ENCODE measurements at places on chromosomes 11 and 22.

- DNase-seq, result no peak
Observed at GRCh38 chr11:20417771-20418170, 30.3 kb downstream of the PRMT3 start.

DNA sequence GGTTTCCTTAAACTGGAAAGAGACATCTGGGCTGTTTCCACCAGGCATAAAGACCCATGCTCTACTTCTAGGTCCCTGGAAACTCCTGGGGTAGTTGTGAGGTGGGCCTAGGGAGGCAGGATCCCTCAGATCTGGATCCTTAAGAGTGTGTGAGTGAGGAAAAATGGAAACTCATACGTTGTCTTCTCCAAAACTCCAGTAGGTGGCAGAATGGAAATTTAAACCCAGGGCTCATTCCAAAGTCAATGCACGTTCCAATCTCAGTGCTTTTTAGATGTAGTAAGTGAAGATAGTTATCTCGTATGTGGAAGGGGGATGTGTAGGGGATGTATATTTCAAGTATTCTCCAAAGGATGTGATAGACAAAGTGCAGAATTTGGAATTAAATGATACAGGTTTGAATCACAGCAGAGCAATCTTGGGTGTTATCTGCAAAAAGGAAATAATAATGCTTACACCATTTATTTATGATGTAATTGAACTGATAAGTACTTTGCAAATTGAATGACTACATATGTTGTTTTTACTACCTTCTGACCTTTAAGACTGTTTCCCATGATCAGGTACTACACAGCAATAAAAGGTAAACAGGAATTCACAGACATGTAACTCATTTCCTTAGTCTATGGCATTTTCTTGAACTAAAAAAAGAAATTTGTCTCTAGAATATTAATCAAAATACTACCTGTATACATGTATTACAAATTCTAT lies 13.1 kb upstream of the MMP1 start:
- DNase-seq, result no peak

- peak; percentile 16 for DNase-seq
Observed at GRCh38 chr22:37260901-37261336, 16.9 kb upstream of the RAC2 start.

- DNase-seq, result no peak
Observed at GRCh38 chr22:29328566-29329500, 13.3 kb upstream of the RASL10A start.

- DNase-seq, result no peak
Observed at GRCh38 chr11:129947474-129947873, 52.1 kb upstream of the NFRKB start.

- no peak for DNase-seq
Observed at GRCh38 chr11:78140392-78141077, 1.1 kb upstream of the ALG8 start.

- peak; percentile 24 for DNase-seq
Observed at GRCh38 chr22:18056161-18056666, 21.6 kb upstream of the PEX26 start.

DNA sequence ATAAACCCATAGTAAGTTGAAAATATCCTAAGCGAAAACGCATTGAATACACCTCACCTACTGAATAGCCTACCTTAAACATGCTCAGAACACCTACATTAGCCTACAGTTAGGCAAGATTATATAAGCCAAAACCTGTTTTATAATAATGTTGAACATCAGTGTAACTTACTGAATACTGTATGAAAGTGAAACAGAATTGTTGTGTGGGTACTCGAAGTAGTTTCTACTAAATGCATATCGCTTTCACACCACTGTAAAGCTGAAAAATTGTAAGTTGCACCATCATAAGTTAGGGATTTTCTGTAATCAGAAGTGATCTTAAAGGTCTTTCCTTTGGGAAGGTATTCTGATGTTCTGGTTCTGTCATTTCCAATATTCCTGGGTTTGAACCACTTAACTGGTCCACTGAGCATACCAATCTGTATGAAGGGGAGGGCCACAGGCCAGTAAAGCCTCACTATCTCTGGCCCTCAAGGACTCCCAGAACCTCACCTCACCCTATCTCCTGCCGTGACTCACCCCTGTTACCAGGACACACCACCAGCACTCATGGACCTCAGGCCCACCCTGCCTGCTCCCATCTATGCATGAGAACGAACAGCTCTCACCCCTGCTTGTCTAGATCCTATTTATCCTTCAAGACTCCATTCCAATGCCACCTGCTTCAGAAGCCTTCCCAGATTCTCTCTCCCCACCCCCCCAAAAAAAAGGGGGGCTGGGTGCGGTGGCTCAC lies 70.0 kb downstream of the NAT10 start:
- DNase-seq, result no peak

DNA sequence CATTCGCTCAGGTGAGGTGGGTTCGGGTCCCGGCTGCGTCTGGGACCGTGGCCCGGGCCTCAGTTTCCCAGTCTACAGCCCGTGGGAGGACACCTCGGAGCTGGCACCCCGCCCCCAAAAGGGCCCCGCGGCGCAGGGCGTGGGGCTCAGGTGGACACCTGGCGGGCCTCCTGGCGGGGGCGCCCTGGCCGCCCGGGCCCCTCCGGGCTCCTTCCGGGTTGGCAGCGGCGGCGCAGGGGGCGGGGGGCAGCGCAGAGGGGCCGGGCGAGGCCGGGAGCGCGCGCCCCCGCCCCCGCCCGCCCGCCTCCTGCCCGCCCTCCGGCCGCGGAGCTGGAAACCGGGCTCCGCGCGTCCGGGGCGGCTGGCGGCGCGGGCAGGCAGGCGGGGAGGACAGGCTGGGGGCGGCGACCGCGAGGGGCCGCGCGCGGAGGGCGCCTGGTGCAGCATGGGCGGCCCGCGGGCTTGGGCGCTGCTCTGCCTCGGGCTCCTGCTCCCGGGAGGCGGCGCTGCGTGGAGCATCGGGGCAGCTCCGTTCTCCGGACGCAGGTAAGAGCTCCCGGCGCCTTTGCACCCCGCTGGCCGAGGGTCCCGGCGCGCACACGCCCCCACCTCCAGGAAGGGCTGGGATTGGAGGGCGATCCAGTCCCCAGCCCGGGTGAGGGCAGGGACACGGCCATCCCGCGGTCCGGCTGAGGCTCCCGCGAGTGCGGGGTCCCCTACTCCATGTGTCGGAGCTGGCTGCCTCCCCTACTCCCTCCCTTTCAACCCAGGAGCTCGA lies at the start of gene EMID1:
Gene EMID1, plus strand, starts transcription at position 303 of the 778 bp plus-strand sequence. Its CDS starts 143 bp downstream, at position 446.
- DNase-seq, result peak; percentile 48

DNA sequence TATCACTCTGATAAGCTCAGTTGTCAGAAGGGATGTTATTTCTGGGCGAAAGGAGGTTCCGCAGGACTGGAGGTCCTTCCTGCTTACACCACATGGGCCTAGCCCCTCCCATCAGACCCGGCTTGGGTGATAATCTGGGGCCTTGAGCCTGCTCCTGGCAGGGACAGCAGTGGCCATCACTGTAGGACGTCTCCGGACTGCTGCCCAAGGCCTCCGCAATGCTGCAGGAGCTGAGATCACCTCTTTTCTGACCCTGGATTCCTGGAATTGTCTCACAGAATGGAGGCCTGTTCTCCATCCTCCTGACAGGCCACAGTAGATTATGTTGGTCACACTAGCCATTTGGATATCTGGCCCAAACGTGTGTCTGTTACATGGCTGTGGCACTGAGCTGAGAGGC lies 9.2 kb upstream of the BIK start:
- DNase-seq, result no peak

DNA sequence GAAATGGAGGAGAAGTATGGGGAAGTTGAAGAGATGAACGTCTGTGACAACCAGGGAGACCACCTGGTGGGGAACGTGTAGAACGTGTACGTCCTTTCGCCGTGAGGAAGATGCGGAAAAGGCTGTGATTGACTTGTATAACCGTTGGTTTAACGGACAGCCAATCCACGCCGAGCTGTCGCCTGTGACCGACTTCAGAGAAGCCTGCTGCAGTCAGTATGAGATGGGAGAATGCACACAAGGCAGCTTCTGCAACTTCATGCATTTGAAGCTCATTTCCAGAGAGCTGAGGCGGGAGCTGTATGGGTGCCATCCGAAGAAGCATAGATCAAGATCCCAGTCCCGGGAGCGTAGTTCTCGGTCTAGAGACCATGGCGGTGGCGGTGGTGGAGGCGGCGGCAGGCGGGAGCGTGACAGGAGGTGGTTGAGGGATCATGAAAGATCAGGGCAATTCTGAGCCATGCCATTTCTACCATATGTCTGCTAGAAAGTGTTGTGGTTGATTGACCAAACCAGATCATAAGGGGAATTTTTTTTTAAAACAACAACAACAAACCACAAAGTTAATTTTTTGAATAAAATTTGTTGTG lies 36.8 kb upstream of the PHOX2A start:
- DNase-seq, result no peak

- DNase-seq, result no peak
Observed at GRCh38 chr11:122108192-122108799, 7.7 kb downstream of the BLID start.
